ENCODE measurements at places on chromosomes 6 and 20.

GRCh38 chr6:124203101-124203811, 399.6 kb downstream of the NKAIN2 start:
- no peak for DNase-seq

- DNase-seq, result no peak
These were observed 296.4 kb downstream of the KHDRBS2 start for GRCh38 chr6:61989616-61990015.

GRCh38 chr20:50129662-50130355, 16.9 kb upstream of the UBE2V1 start:
- DNase-seq, result no peak

DNA sequence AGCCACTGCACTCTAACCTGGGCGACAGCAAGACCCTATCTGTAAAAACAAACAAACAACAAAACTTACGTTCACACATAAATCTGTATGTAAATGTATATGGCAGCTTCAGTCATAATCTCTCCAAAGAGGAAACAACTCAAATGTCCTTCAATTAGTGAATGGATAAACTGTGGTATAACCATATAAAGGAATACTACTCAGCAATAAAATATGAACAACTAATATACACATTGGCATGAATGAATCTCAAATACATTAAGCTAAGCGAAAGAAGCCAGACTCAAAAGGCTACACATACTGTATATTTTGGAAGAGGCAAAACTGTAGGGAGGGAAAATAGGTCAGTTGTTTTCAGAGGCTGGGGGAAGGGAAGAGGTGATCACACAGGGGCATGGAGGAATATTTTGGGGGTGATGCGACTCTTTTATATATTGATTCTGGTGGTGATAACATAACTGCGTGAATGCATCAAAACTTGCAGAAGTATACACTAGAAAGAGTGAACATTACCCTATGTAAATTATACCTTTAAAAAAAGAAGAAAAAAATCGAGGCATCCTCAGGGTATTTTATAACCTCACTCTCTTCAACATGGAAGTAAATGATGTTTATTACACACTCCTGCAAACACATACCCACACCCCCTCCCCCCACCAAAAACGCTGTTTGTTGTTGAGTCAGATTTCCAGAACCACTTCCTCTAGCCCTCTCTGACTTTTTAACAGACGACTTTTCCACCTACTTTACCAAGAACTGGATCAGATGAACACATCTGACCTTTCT, 115.2 kb upstream of the RNF24 start:
- DNase-seq, result peak; percentile 65

- no peak for DNase-seq
These were observed 46.2 kb upstream of the EEF1A1 start for GRCh38 chr6:73566954-73567591.

DNA sequence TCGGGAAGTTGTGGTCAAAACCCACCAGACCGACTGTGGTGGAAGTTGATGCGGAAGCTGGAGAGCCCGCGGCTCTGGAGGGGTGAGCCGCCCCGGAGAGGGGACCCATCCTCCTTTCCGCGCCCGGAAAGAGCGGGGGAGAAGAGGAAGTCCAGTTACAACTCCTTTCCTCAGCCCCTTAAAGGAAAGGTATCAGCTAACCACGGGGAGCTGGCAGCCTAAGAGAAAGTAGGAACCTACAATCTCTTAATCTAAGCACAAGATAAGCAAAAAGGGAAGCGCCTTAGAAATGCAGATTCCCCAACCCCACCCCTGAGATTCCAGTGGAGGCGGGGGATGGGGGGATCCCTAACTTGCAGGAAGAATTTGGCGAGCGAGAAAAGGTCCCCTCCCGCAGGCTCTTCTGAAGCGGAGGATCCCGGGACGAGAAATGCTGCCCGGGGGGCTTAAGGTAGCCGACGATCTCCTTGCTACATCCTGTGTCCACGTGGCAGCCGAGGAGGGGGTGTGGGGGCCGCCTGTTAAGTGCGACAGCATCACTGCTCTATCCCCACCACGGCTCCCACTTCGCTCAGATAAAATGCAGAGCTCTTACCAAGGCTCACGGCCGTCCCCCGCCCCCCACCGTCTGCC, 87.5 kb downstream of the ZFP64 start:
- DNase-seq, result no peak

GRCh38 chr6:13635948-13636658, 21.0 kb downstream of the NOL7 start:
- DNase-seq, result no peak

DNA sequence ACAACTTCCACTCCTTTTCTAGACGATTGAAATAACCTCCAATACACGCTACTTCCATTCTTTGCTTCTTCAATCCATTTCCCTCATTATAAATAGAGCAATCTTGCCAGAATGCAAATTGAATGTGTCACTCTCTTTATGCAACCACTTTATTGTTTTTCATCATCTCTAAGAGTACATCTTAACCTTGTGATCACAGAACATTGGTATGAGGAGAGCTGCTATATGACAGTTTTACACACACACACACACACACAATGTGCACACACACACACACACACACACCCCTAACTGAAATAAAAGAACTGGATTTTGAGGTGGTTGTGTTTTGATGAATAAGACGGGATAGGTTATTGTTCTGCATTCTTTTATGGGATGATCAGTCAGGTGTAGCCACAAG, 187.0 kb downstream of the HDGFL1 start:
- no peak for DNase-seq

- no peak for DNase-seq
These were observed 125.3 kb downstream of the SYCP2 start for GRCh38 chr20:59807909-59808728.

DNA sequence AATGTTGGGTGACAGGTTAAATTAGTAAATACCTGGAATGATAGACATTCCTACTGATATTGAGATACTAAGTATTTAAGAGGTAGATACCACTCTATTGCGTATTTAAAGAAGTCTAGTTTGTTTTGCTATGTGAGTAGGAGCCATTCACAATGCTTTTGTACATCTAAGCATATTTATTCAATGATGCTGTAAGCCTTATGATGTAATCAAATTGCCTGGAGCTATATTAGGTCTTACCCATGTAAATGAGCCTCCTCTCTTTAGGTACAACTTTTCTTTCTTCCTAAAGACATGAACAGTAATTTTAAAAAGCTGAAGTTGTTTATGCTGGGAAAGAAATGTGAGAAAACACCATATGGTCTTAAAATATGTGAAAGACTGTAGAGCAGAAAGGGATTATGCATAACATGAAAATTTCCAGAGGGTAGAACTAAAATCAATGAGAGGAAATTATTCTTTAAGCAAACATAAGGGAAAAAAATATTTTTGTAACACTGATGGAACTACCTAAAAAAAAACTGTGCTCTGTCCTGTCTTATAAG, 526.7 kb downstream of the EPHA7 start:
- DNase-seq, result no peak

DNA sequence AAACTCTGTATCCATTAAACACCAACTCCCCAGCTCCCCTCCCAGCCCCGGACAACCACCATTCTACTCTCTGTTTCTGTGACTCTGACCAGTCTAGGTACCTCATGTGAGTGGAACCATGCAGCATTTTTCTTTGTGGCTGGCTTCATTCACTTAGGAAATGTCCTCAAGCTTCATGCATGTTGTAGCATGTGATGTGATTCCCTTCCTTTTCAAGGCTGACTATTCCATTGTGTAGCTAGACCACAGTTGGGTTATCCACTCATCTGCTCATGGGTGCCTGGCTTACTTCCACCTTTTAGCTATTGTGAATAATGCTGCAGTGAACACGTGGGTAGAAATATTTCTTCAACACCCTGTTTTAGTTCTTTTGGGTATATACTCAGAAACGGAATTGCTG, 8.8 kb upstream of the BPHL start:
- no peak for DNase-seq

DNA sequence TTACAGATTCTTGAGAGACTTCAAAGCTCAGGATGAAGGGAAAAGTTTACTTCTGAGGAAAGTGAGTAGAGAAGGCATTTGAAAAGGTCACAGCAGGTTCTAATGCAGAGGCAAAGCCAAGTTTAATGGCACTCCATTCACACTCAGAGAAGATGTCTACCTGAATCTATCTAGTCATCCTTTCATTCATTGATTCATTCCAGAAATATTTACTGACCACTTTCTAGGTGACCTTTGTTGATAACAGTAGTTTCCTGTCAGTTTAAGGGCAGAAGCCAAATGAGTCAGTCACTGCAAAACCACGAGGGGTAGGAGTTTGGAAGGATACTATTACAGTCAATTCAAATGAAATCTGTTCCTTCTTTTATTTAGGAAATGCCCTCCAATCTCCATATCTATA, 30.8 kb downstream of the FBXO5 start:
- DNase-seq, result no peak

GRCh38 chr6:23011615-23012014, 442.2 kb downstream of the HDGFL1 start:
- DNase-seq, result no peak

DNA sequence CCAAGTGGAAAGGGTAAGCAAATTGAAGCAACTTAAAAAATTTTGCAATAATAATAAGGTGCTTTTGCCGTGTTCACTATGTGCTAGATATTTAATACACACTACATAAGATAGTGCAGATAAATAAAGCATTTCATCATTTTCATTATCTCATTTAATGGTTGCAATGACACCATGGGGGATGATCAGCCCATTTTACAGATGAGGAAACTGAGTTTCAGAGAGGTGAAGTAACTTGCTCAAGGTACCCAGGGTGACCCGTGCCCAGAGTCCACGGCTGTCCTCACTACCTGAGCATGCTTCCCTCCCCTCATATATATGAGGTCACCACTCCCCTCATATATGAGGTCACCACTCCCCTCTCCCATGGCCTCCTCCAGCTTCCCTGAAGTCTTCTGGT, 7.5 kb upstream of the KCNK5 start:
- DNase-seq, result no peak

DNA sequence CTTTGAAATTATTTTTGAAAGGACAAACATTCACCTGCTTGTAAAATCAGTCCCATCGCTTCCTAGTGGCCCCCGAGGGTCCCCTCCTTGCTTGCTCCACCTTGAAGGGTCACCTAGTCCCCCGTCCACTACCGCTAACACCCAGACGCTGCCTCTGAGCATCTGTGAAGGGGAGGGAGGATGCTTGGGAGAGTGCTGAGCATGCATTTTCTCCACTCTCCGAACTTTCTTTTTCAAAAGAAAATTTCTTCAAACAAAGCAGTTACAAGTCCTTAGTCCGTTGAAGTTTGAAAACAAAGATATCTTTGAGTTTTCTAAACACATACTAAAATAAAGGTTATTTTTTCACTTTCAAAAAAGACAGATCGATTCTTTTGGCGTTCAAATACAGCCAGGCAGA, 224.3 kb upstream of the ARID1B start:
- no peak for DNase-seq

- DNase-seq, result no peak
These were observed 270.7 kb upstream of the TFAP2D start for GRCh38 chr6:50442531-50443040.

GRCh38 chr20:2230726-2231488, 64.9 kb upstream of the TGM3 start:
- DNase-seq, result no peak

DNA sequence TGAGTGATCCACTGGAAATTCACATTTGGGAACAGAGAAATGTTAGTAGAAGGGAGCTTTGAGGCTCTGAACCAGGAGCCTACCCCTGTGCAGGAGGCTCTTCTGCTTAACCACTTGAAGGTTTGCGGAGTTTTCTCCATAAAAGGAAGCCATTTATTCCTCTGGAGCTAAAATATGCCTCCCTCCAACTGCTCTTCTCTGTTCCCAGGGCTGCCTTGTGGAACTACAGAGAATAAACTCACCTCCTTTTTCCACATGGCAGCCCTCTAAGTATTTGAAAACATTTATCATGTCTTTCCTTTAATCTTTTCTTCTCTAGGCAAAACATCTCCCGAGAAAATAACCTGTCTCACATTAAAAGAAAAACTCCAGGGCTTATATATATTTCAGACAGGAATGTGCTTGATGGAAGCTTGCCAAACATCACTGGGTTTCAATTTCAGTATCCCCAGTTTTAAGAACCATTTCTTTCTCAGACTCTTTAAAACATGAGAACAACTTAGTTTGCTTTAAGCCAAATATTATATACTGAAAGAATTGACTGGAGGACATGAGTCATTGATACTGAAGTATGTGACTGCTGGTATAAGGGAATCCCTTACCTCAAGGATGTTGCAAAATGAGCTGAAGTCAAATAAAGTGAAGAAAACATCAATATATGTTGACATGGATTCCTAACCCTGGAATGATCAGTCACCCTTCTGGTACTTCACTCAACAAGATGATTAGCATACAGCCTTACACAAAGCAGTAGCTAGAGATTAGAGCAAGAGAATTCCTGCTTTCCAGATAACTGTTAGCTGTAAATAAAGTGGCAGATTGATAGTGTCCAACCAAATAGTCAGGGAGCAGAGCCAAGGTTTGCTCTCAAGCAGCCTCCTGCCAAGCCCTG, 74.0 kb downstream of the ZBTB2 start:
- no peak for DNase-seq

- DNase-seq, result no peak
These were observed 234.6 kb upstream of the ID4 start for GRCh38 chr6:19602434-19603013.

GRCh38 chr6:4977468-4977867, 26.4 kb downstream of the RPP40 start:
- DNase-seq, result no peak

DNA sequence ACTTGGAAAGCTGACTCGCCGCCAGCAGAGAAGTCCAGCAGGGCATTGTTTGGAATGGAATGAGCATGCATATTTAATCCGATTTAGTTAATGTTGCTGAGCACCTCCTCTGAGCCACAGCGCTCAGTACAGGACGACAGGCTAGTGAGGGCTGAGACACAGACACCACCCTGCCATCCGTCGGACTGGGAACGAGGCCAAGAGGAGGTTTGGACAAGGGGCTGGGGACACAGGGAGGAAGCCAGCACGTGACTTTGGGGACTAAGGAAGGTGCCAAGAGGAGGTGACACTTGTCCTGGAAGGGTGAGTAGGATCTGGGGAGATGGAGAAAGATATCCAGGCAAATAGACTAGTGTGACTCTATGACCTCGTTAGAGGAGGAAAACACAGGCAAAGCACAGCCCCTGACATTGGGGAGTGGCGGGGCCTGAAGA, 152.5 kb upstream of the ECI2 start:
- no peak for DNase-seq

- DNase-seq, result no peak
These were observed 105.9 kb upstream of the ENPP5 start for GRCh38 chr6:46276576-46277142.

DNA sequence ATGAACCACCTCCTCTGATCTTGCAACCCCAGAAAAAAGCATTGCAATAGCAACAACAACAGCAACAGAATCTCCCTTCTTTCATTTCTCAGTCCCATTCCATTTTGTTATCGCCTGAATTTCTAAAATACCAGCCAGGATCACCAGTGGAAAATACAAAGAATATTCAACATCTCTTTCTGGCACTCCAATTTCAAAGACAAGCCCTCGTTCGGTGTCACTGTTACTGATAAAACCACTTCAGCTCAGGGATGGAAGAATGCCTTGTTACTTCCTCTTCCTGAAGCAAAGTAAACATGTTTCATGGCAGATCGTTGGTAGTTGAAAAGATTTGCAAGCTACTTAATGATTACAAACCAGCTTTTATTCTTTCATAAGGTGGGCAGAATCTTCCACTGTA, 94.0 kb upstream of the SPTLC3 start:
- no peak for DNase-seq

All from activated T-helper 1 cell treated with anti-CD3 and anti-CD28 coated beads, Interleukin-12 subunit alpha, Interleukin-12 subunit beta, Interleukin-2, Interleukin-4 antibody, amounts not matched to agents 30 ng/mL and 10 ng/mL and 1 ng/mL, durations not matched to agents 14 hours and 24 hours and 36 hours (primary cell).